ENCODE measurements at places on chromosomes 16 and 17.

DNA sequence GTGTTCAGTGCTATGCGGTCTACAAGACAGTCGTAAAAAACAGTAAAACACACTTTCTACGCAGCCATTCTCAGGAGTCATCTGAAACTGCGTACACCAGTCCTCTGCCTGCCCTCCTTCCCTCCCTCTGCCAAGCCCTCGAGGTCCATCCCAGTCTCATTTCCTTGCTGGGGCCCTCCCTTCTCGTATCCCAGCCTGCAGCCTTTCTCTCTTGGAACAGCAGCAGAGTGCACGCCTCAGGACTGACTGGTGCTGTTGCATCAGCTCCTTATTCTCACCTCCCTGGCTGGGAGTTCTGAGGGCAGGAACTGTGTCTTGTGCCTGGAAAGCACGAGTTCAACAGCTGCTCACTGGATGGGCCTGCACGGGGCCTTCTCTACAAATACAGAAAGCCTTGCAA is 12.5 kb downstream of the FAHD1 start:
- DNase-seq: no peak

GRCh38 chr16:59645194-59645593 is 911.1 kb upstream of the GOT2 start:
- no peak for DNase-seq

DNA sequence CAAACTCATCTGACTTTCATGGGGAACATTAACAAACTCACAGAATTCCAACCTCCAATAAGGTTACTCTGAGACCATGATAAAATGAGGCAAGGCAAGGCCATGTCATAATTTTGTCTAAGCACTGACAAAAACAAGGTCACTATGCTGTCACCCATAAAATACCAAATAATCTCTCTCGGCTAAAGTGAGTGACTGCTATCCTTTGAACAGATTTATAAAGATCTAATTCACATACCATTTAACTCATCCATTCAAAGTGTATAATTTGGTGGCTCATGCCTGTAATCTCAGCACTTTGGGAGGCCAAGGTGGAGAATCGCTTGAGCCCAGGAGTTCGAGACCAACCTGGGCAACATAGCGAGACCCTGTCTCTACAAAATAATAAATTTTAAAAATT is 20.6 kb upstream of the CA4 start:
- DNase-seq: no peak

GRCh38 chr17:13678361-13678760 is 76.6 kb upstream of the HS3ST3A1 start:
- DNase-seq: no peak

Data from activated gamma-delta T cell treated with anti-CD3 and anti-CD28 coated beads, Interleukin-2, amount 50 U/mL, for 16 hours (primary cell).